Activated naive CD4-positive, alpha-beta T cell treated with anti-CD3 and anti-CD28 coated beads, Interleukin-2, amount 50 U/mL, for 72 hours (primary cell): ENCODE measurements at places on chromosomes 1 and 21. TPM values are rescaled to one million over a fixed set of nuclear protein-coding genes. Genes with fewer than 3 reads are reported as not detected.

- no peak for DNase-seq
Measured at GRCh38 chr21:44337941-44338895, 972 bp downstream of the CFAP410 start.

DNA sequence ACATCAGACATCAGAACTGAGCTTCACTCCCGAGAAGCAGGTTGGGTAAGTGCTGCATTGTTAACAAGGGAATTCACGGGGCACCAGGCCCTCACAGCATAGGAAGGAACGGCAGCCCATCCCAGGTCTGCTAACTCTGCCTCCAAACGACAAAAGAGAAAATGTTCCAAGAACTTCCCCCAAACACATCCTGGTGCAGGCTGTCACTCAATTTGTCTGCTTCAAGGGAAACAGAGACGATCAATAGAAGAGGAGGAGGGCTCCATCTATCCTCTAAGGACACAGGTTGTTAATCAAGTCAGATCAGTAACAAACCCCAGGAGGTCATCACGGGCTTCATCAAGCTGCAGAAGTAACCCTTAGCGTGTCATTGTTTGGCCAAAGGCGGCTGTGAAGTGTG, 3.5 kb upstream of the TSPEAR start:
- no peak for DNase-seq

MYOCOS gene
- total RNA-seq = 0.23 TPM

S100A9 gene
- 1.4 TPM for total RNA-seq

KRTAP7-1 gene
- total RNA-seq = not detected

RIIAD1 gene
- total RNA-seq = not detected

GRCh38 chr1:91828583-91829281, 57.2 kb downstream of the TGFBR3 start:
- no peak for DNase-seq

DNA sequence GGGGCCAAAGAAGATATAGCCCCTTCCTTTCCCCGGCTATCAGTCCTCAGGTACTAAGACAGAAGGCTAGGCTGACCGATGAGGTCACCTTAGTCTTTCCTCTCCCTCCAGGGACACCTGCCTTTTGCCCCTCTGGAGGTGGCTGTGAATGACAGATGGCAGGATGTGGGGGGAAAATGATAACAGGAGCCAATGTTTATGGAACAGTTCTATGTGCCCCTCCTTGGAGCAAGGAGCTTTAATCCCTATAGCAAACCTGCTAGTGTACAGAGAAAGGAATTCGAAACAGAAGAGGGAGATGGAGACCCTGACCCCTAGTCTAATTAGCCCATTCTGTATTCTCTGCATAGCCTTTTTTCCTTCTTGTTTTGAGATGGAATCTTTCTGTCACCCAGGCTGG, 28.1 kb downstream of the SERINC2 start:
- DNase-seq = no peak

STIL gene
- 34.7 TPM for total RNA-seq

DNA sequence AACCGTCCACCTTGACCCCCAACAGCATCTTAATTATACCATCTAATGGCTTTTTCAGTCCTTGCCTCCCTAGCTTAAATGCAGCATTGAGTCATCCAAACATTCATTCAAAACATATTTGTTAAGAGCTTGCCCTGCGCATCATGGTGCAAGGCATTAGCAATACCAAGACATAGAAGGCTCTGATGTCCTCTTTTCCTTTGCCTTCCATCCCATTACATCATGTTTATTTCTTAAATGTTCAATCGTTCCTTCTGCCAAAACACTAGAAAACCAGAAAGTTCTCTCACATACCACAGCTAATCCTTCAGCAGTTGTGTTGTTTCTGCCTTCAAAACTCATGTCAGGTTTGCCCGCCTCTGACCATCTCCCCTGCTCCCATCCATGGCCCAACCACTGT, 29.8 kb upstream of the VTCN1 start:
- DNase-seq = no peak

C2CD4D gene
- total RNA-seq = 2.3 TPM

AQP10 gene
- total RNA-seq = not detected

KLHDC7A gene
- not detected for total RNA-seq

- DNase-seq = no peak
Measured at GRCh38 chr1:24803987-24804530, 58.8 kb downstream of the CLIC4 start.

AMY2A gene
- not detected for total RNA-seq

SPRR2A gene
- total RNA-seq = not detected

GRCh38 chr1:67336783-67337182, 29.1 kb downstream of the IL12RB2 start:
- DNase-seq = no peak

DNA sequence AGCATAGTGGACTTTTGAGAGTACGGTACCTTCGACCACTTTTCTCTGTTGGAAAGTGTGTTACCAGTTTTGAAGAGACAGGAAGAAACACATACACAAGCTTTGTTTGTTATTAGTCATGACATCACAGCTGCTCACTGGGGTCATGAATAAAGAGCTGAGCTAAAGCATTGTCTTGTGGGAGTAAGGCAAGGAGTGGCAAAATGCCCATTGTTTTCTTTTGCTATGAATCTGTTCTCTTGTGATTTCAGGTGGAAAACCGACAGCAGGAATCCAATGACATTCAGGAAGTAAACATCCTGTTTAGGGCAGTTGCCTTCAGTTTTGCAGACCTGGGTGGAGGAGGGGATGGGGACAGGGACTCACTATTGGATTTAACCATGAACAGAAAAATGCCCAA, 66.2 kb downstream of the RGL1 start:
- DNase-seq = no peak

GLMN gene
- total RNA-seq = 22.7 TPM

PIGR gene
- 0.05 TPM for total RNA-seq

FTCD gene
- 0.39 TPM for total RNA-seq

DNA sequence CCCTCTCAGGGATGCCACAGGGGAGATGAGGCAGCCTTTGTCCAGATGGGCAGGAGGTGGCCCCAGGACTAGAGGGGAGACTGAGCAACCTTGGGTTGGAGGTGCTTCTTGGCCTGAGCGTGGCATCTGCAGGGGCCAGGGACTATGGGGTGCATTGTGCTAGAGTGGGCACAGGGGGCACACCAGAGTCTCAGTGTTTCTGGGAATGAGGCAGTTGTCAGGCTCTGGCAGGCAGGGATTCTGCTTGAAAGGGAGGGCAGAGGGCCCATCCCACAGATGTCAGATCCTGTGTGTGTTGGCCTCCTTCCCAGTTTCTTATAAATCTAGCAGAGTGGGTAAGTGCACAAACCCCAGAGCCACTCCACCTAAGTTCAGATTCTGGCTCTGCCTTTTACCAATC, 13.7 kb downstream of the LGR6 start:
- DNase-seq = no peak

TSPAN2 gene
- total RNA-seq = 0.43 TPM

LRRC39 gene
- 0.70 TPM for total RNA-seq

NAXE gene
- total RNA-seq = 95.1 TPM

DNA sequence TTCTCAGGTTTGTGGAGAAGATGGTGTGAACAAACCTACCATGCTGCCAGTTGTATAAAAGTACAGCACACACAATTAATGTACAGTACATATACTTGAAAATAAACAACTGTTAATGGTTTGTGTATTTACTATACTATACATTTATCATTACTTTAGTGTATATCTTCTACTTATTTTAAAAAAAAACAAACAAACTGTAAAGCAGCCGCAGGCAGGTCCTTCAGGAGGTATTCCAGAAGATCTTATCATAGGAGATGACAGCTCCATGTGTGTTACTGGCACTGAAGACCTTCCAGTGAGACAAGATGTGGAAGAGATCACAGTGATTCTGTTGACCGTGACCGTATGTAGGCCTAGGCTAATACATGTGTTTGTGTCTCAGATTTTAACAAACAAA, 155.7 kb downstream of the COP1 start:
- DNase-seq = no peak

- no peak for DNase-seq
Measured at GRCh38 chr1:42961312-42962091, 2.8 kb upstream of the SLC2A1 start.

- DNase-seq = peak; percentile 56
Measured at GRCh38 chr1:21647431-21648351, 21.5 kb downstream of the RAP1GAP start.

DNA sequence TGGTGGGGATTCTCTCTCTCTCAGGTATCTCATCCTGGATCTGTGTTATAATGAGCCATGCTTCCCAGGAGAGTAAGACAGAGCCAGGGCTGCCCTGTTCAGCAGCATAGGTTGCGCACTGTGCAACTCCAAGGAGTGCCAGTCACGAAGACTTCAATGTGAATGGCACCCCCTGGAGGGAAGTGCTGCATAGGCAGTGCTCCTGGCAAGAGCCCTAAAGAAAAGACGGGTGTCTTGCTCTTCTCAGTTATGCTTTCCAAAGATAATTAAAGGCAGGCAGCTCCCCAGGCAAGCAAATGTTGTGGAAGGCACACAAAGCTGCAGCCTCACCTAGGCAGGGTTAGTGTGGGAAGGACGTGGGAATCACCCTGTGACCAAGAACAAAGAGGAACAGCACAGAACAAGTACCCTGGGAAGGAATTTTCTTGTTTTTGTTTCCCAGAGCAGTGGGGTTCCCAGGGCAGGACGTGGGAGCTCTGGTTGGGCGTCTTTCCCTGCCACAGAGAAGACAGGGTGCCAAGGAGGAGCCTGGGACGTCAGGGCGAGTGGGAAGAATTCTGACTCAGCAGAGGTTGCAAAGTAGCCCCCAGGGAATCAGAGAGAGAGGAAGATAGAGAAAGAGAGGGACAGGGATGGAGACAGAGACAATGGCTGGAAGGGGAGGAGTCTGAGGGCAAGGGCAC, 120.9 kb downstream of the KCNN3 start:
- DNase-seq = no peak

- DNase-seq = no peak
Measured at GRCh38 chr1:65323246-65323645, 13.9 kb downstream of the DNAJC6 start.

GRCh38 chr1:48688102-48688760, 88.5 kb downstream of the BEND5 start:
- DNase-seq = no peak
